ENCODE measurements at places on chromosomes 12 and 14.
A peak's percentile ranks its signal among the peaks of the same experiment; 100 is the strongest.

- no peak for DNase-seq
These were observed 30.1 kb downstream of the MRPL42 start for GRCh38 chr12:93497456-93497855.

DNA sequence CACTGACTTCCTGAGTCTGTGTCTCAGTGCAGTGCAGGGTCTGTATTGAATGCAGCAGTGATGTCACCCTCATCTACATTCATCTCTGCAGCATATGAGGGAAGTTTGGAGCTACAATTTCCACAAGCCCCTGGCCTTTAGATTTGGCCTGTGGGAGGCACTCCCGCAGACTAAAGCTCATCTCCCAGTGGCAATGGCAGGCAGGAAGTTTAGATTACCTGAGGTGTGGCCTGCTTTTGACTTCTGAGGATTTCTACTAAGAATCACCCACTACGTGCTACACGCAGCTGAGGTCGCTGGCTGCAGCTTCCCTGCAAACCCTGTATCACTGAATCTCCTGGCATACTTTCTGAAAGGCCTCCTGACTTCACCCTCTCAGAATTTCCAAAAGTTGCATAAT is 202.2 kb upstream of the PRKD1 start:
- DNase-seq, result no peak

GRCh38 chr14:71397371-71397770 is 490.1 kb downstream of the PCNX1 start:
- no peak for DNase-seq

DNA sequence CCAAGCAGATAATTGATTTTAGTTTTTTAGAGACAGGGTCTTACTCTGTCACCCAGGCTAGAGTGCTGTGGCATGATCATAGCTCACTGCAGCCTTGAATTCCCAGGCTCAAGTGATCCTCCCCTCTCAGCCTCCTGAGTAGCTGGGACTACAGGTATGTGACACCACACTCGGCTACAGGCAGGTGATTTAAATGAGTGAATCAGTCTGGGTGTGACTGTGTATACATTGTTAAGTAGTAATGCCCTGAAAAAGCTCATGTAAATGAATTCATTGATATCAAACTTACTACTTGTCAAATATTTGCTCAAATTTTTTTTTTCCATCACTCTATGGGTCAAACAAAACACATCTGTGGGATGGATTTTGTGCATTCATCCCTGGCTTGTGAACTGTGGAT is 6.3 kb upstream of the USP44 start:
- DNase-seq, result no peak

DNA sequence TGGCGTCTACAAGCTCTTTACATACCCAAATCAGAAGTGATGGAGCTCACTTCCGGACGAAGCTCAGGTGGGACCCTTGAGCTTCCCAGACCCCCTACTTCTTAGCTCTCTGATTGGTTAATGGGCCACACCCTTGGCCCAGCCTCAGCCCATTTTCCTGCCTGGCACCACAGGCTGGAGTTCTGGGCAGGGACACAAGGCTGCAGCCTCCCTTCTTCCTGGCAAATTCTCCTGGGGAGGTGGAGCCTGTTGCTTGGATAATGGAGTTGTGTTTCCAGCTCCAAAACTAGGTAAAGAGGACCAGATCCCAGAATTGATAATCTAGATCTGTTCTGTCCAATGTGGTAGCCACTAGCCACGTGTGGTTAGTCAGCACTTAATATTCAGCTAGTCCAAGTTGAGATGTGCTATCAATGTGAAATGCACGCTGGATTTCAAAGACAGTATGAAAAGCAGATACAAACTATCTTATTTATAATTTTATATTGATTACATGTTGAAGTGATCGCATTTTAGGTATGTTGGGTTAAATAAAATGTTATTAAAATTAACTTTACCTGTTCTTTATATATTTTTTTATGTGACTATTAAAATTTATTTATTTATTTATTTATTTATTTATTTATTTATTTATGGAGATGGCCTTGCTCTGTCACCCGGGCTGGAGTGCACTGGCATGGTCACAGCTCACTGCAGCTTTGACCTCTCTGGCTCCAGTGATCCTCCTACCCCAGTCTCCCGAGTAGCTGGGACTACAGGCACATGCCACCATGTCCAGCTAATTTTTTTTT is 12.6 kb upstream of the FAIM2 start:
- no peak for DNase-seq

- DNase-seq, result no peak
These were observed 19.7 kb upstream of the FAM222A start for GRCh38 chr12:109693653-109694600.

- DNase-seq, result no peak
These were observed 9.5 kb downstream of the RAB5B start for GRCh38 chr12:55983232-55983842.

- no peak for DNase-seq
These were observed 126.8 kb downstream of the SAMD4A start for GRCh38 chr14:54693761-54694160.

DNA sequence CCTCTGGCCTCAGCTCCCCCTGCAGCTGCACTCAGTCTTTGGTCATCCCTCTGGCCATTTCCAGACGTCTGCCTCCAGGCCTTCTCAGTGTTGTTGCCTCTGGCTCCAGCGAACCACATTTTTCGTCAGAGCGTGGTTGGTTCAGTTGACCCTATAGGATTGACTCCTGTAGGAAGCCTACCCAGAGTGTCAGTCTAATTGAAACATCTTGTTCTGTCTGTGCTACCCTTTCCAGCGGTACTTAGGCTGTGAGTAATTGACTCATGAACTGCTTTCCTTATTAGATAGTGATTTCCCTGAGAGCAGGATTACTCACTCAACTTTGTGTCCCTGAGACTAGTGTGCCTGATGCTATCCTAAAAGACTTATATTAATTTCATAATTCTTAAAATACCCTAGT is 373.2 kb downstream of the ATP23 start:
- DNase-seq, result no peak

DNA sequence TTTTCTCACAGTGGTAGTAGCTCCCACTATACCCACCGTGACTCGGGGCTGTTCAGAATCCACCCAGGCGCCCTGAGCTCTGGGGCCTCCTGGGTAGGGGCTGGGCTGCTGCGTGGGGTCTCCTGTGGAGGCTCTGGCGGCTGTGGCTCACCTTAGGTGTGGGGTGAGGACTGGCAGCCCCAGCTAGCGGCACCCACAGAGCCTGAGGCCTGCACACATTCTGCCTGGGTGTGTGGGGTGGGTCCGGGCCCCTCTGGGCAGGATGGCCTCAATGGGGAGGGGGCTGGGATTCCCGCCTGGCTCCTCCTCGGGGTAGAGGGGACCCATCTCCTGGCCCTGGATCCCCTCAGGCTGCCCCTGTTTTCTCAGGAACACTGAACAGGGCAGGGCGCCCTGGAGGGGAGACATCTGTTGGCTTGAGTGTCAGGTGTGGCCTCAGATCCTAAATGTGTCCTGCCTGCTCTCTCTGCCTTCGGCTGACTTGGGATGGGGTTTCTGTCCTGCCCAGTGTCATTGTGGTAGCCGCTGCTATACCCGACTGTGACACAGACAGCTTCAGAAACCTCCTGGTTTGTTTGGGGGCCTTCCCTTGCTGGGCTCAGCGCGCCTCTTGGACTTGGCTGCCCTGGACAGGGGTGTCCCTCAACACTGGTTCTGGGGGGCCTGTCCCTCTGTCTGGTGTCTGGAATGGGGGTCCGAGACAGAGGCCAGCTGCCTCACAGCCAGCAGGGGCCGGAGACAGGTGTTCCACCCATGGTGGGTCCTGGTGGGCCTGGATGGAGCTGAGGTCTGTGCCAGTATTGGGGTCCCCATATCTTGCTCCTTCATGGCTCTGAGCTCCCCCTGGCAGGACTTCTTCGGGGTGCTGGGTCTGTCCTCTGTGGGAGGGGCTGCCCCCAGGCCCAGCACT is 354.9 kb downstream of the TMEM121 start:
- no peak for DNase-seq

- no peak for DNase-seq
These were observed 406 bp downstream of the IL23A start for GRCh38 chr12:56339158-56339422.

DNA sequence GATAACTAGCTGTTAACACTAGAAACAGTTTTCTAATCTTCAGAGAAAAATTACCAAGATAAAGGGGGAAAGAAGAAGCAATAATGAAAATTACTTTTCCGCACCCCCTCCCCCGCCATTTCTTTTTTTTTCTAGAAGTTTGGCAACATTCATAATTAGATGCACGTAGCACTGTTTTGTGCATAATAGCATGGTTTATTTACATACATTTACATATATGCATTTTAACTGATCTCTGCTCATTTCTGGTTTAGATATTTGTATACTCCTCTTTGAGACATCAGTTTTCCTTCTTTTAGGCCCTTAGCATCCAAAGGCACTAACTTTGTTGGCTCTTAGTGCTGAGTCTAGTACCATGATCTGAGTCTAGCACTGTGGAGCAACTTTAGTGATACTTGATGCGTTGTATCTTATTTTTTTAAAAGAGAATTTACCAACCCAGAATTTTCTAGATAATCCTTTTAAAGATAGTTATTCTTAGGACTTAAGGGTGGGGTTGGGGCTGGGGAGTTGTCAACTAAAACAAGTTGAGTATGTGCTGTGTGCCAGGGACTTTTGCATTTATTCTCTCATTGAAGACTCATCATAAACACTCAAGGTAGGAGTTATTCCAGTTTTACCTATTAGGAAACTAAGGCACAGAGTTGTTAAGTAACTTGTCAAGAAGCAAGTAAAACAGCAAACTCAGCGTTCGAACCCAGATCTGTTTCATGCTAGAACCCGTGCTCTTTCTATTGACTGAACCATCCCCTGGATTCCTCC is 110.5 kb downstream of the DIP2B start:
- no peak for DNase-seq

GRCh38 chr12:88865537-88865936 is 285.3 kb upstream of the KITLG start:
- DNase-seq, result no peak

GRCh38 chr12:27009881-27010301 is 4.3 kb downstream of the TM7SF3 start:
- DNase-seq, result no peak

- DNase-seq, result peak; percentile 87
These were observed at the start of gene SPPL3 for GRCh38 chr12:120904197-120904773. Gene SPPL3 (minus strand): TSS chr12:120904358. CDS start chr12:120903867, 491 bp downstream.

- no peak for DNase-seq
These were observed 65.5 kb downstream of the KSR2 start for GRCh38 chr12:117903110-117903840.

- no peak for DNase-seq
These were observed 77.4 kb downstream of the KIF21A start for GRCh38 chr12:39365364-39366001.

GRCh38 chr12:109637348-109637747 is 63.8 kb downstream of the MVK start:
- DNase-seq, result no peak

- DNase-seq, result no peak
These were observed 133.9 kb downstream of the SPTSSA start for GRCh38 chr14:34328178-34328577.

- DNase-seq, result no peak
These were observed 4.6 kb upstream of the A2ML1 start for GRCh38 chr12:8817856-8818255.

- no peak for DNase-seq
These were observed 470.1 kb downstream of the TMTC2 start for GRCh38 chr12:83156815-83157214.

GRCh38 chr12:119151445-119152026 is 27.2 kb upstream of the HSPB8 start:
- DNase-seq, result no peak

DNA sequence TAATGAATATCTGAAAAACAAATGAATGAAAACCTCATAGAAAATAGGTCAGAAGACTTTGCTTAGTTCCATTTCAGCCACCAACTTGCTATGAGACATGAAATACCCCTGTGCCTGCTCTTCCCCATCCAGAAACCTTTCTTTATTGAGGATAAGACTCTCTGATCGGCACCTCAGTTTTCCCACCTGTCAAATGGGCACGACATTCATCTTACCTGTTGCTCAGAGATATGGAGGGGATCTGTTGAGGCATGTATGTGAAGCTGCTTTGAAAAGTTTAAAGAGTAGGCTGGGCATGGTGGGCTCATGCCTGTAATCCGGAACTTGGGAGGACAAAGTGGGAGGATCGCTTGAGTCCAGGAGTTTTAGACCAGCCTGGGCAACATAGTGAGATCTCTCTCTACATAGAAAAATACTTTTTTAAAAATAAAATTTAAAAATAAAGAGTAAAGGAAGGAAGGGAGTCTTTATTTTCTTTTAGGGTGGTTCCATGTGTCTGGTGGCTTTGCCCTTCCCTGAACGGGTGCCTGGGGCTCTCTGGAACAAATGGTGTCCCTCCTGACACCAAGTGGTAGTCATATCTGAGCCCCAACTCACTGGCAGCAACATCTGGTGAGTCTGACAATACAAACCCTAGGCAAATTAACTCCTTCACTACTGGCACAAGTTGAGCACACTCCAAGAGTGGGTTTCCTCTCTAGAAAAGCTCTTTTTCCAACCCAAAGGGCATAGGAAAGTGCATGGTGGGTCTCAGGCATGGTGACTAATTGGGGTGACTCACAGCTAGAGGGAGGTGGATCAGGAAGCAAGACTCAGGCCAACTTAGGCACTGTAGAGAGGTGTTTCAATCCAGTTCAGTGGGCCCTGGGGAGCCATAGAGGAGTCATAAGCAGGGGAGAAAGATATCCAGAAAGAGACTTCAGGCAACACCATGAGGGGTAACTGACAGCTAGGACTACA is 42.1 kb downstream of the MAP1LC3B2 start:
- no peak for DNase-seq

- peak; percentile 23 for DNase-seq
These were observed 2.7 kb upstream of the GALNT6 start for GRCh38 chr12:51393676-51394545.

GRCh38 chr12:108342985-108343384 is 3.9 kb upstream of the CMKLR1 start:
- DNase-seq, result no peak

- DNase-seq, result no peak
These were observed 25.9 kb downstream of the PPP4R3A start for GRCh38 chr14:91484186-91484585.

DNA sequence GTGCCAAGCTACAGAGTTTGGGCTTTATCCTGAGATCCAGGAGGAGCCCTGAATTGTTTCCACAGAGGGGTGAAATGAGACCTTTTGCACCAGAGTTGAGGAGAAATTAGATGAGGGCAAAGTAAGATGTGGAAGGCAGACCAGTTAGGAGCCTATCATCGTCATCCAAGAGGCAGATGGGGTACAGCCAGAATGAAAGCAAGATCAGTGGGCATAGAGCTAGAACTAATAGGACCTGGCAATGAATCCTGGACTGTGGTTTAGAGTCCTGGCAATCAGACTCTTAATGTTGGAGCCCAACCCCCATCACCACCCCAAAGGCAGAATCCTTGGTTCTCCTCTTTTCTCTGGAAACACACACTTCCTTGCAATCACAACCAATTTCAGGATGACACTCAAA is 166.6 kb upstream of the HMGA2 start:
- no peak for DNase-seq

DNA sequence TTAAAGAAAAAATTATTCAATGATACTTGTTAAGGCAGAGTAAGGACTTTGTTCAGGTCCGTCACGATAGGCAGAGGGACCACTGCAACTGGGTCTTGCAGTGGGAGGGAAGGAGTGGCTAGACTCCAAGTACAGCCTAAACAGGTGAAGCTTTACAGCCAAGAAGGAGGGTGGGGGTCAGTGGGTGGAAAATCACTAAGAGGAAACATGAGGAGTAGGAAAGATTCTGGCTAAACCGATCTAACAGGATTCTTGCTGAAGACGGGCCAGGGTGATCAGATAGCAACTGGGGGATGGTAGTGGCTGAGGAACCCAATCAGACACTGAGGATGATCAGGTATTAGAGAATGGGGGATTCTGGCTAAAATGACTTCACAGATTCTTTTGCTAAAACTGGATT is 100.2 kb downstream of the TTC7B start:
- DNase-seq, result no peak
